ENCODE measurements at places on chromosomes 4 and X.

DNA sequence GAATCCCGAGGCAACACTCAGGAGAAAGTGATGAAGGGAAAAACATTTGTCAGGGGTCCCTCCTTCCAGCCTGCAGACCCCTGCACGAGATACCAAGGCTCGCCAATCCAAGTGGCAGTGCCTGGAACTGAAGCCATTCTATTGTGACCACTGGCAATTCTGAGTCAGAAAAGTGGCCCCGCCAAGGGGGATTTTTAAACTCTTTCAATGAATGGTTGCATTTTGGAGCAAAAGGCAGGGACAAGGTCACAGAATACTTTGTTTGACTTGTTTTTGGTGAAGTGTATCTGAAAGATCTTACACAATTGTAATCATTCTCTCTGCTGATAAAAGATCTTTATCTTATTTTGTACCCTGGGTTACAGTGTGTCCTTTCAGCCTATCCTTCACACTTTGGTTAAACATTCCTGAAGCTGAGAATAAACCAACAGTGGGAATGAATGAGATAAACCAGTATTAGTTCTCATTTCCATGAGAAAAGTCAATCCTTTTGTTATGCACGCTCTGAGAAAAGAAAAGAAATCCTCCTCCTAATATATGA, 115.9 kb upstream of the PDLIM3 start:
- no peak for DNase-seq

GRCh38 chr4:139849219-139849618, 183.6 kb downstream of the MGST2 start:
- DNase-seq = no peak

- DNase-seq = no peak
Observed at GRCh38 chr4:39514888-39515401, 12.3 kb downstream of the UGDH start.

DNA sequence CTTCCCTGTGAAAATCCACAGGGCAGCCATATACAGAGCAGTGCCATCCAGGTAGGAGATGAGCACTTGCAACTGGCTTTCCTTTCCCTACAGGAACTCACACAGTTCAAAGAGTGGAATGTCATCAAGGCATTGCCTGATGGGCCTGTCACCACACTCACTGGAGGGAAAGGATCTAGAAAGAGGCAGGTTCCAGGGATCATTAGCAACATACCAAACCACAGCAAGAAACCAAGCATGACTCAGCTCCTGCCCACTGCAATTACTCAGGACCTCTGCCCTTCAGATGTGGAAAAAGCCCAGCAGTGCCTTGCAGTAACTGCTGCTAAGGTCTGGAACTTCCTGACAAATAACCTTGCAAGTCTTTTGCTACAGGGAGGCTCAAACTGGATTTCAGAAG, 101.2 kb downstream of the ZNF674 start:
- DNase-seq = no peak

GRCh38 chr4:10023050-10023419, 1.7 kb upstream of the SLC2A9 start:
- DNase-seq = no peak

DNA sequence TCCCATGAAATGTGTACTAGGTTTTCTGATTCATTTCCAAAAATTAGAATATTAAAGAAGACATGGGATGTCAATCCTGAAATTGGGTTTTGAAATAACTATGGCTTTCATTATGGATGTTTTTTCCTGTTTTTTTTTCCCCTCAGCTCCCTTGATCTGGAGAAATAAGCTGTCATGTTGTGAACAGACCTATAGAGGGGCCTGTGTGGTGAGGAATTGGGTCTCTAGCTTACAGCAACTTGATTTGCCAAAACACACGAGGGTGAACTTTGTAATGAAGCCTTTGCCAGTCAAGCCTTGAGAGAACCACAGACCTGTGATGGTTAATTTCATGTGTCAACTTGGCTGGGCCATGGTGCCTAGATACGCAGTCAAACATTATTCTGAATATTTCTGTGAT, 2413.6 kb downstream of the PCDH7 start:
- no peak for DNase-seq
